ENCODE measurements at places on chromosomes 16 and 17.

GRCh38 chr16:89576153-89577054 is 846 bp downstream of the CPNE7 start:
- no peak for DNase-seq

DNA sequence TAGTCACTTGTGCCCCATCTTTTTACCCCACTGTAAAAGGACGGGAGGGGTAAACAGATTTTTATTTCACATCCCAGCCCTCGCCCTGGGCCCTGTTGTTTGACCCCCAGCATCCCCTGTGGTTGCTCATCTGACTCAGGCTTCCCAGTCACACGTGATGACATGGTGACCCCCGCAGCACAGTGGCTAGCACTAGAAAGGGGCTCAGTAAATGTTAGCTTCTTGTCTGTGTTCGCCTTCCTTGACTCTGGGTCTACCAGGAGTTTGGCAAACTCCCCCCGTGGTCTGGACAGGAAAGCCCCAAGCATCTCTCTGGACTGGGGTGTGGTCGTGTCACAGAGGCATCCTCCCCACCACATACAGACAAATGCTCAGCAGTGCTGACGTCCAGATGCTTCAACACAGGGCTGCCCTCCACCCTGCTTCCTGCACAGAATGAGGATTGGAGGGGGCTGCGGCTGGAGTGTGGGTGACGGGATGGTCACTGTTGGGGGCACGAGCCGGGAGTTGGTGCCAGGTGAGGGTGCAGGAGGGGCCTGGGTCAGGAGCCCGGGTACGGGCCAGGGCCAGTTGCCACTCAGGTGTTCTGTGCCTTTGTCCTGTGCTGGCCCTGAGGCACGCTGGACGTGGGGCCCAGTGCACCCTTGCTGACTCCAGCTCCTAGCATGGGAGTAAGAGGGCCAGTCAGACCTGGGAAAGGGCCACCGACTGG is 69.1 kb downstream of the METRNL start:
- no peak for DNase-seq

GRCh38 chr17:58631523-58632323 is 60.1 kb downstream of the TEX14 start:
- DNase-seq, result peak; percentile 92

DNA sequence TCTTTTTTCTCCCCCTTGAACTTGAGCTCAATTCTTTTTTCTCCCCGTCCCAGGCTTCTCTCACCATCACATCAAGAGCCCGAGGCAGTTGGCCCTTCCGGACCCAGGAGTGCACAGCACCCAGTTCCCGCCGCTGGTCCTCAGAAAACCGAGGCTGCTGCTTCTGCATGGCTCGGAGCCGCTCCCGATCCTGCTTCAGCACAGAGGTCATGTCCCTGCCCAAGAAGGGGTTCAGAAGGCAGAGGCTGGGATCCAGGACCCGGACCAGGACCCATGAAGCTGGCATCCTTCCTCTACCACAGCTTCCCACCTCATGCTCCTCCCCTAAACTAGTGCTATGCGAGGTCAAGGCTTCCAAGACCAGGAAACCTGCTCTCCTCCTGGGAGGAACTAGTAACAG is 10.5 kb downstream of the PER1 start:
- no peak for DNase-seq

GRCh38 chr16:55976815-55977214 is 101.6 kb upstream of the CES5A start:
- no peak for DNase-seq

DNA sequence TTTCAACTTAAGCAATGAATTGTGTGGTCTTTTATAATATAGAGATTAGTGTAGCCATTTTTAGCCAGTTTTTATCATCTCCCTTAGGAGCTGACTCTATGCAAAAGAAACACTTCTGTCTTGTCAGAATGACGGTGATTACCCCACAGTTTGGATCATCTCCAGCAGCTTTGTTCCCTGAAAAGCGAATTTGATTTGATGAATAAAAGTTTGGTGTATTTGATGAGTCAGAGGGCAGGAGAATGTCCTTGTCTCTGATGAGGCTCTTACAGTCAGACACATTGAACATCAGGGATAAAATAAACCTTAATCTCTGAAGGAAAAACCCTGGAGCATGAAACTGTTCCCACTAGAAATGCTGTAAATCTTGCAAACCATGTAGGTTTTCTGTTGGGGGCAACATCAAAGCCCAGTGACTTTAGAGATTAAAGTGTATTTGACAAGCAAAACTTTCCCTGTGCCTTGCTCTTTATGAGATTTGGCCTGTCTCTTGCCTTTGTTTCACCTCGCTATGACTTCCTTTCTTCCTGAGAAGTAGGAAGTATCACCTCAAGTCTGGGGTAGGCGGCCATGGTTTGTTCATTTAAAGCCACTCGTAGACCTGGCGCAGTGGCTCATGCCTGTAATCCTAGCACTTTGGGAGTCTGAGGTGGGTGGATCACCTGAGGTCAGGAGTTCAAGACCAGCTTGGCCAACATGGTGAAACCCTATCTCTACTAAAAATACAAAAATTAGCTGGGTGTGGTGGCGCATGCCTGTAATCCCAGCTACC is 209.3 kb downstream of the FTO start:
- DNase-seq, result no peak

DNA sequence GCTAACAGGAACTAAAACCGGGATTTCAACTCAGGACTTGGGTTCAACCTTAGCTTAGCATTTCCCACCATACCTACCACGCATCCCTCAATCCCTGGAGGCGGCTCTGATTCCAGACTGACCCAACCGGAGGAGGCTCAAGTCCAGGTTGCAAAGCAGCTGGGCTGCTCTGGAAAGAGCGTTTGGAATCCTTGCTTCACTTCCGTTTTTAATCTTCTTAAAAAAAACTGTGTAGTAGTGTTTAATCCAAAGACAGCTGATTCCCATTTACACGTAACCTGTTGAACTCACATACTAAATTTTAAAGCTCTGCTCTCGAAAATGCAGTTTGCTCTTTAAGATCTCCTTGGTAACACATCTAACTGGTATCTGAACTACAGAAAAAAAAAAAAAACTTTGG is 50.0 kb downstream of the NXN start:
- no peak for DNase-seq

DNA sequence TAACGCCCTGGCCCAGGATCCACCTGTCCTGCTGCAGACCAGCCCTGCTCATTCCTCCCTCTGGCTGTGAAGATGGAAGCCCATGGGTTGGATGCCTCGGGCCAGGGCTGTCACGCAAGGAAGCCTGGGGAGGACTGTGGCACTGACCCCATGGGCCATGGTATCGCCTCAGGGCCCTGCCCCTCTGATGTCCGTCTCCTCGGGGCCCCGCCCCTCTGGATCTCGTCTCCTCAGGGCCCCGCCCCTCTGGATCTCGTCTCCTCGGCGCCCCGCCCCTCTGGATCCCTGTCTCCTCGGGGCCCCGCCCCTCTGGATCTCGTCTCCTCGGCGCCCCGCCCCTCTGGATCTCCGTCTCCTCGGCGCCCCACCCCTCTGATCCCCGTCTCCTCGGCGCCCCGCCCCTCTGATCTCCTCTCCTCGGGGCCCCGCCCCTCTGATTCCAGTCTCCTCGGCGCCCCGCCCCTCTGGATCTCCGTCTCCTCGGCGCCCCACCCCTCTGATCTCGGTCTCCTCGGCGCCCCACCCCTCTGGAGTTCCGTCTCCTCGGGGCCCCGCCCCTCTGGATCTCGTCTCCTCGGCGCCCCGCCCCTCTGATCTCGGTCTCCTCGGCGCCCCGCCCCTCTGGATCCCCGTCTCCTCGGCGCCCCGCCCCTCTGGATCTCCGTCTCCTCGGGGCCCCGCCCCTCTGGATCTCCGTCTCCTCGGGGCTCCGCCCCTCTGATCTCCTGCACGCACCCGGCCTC is 24.0 kb downstream of the METRNL start:
- no peak for DNase-seq

- no peak for DNase-seq
Measured at GRCh38 chr17:63071797-63072196, 105.8 kb downstream of the TANC2 start.

GRCh38 chr16:65658787-65659220 is 536.9 kb upstream of the CDH11 start:
- no peak for DNase-seq

- DNase-seq, result peak; percentile 61
Measured at GRCh38 chr16:86882586-86883280, 304.4 kb downstream of the FOXL1 start.

- peak; percentile 33 for DNase-seq
Measured at GRCh38 chr16:12458591-12459358, 344.9 kb downstream of the CPPED1 start.

GRCh38 chr16:47359478-47359877 is 101.4 kb downstream of the ITFG1 start:
- peak; percentile 7 for DNase-seq

GRCh38 chr17:1625053-1625452 is 3.6 kb downstream of the SLC43A2 start:
- DNase-seq, result no peak

GRCh38 chr17:69913216-69913615 is 161.8 kb upstream of the KCNJ16 start:
- DNase-seq, result no peak

DNA sequence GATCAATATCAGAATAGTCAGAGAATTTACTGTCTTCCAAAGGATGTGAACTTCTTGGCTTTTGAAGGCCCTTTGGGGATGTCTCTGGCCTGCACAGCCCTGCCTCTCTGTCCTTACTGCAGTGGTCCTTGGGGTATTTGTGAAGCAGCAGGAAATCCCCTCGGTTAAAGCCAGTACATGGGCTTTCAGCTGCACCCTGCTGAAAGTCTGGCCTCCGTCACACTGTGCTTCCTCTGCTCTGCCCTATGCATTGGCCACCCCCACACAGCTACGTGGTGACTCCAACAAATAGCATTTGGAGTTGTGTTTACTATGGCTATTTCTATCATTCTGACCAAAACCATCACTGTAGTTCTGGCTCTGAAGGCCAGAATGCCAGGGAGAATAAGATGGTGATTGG is 21.2 kb downstream of the SYCE1L start:
- no peak for DNase-seq

- no peak for DNase-seq
Measured at GRCh38 chr17:49553676-49554335, 21.9 kb upstream of the NXPH3 start.

DNA sequence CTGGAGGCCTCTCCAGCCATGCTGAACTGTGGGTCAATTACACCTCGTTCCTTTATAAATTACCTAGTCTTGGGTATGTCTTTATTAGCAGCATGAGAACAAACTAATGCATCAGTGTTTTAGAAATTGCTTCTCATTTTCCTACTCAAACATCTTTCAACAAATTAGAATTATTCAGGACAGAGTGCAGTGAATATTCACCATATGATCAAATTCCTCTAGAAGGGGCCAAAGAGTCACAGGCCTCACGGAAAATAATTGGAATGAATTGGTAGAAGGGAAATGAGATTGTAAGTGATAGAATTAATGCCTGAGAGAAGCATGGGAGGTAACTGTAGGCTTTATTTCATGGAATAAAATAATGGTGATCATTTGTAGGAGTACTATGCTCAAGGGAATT is 50.5 kb upstream of the CDH11 start:
- DNase-seq, result no peak

GRCh38 chr16:50065241-50065623 is 538 bp upstream of the HEATR3 start:
- no peak for DNase-seq

DNA sequence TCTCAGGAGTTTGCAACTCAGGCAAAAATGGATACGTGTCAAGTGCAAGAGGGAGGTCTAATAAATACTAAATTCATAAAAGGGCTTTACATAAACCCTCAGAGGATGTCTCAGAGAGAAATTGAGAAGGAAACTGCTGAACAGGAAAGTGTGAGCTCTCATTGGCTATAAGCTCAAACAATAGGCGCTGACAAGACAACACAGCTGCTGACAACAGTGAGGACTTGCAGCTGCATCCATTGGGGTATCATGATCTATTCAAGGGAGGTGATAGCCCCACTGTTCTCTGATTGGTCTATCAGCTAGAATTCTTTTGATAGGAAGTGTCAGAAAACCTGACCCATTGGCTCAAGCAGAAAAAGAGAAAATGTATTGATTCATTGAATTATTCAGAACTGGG is 187.2 kb downstream of the CBLN1 start:
- DNase-seq, result no peak

- no peak for DNase-seq
Measured at GRCh38 chr17:80517641-80518040, 27.0 kb upstream of the RPTOR start.

DNA sequence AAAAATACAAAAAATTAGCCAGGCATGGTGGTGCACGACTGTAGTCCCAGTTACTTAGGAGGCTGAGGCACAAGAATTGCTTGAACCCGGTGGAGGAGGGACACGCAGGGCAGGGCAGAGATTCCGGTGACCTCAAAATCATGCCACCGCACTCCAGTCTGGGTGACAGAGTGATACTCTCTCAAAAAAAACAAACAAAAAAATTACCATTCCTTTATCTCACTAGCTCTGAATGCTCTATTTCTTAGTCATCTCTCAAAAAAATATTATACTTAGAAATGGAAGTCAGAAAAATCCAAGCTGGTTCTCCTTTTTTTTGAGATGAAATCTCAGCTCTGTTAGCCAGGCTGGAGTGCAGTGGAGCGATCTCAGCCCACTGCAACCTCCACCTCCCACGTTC is 40.8 kb downstream of the SPOP start:
- DNase-seq, result no peak

GRCh38 chr16:12329246-12329995 is 352.9 kb downstream of the SNX29 start:
- no peak for DNase-seq

GRCh38 chr17:11780621-11781020 is 182.4 kb downstream of the DNAH9 start:
- no peak for DNase-seq

DNA sequence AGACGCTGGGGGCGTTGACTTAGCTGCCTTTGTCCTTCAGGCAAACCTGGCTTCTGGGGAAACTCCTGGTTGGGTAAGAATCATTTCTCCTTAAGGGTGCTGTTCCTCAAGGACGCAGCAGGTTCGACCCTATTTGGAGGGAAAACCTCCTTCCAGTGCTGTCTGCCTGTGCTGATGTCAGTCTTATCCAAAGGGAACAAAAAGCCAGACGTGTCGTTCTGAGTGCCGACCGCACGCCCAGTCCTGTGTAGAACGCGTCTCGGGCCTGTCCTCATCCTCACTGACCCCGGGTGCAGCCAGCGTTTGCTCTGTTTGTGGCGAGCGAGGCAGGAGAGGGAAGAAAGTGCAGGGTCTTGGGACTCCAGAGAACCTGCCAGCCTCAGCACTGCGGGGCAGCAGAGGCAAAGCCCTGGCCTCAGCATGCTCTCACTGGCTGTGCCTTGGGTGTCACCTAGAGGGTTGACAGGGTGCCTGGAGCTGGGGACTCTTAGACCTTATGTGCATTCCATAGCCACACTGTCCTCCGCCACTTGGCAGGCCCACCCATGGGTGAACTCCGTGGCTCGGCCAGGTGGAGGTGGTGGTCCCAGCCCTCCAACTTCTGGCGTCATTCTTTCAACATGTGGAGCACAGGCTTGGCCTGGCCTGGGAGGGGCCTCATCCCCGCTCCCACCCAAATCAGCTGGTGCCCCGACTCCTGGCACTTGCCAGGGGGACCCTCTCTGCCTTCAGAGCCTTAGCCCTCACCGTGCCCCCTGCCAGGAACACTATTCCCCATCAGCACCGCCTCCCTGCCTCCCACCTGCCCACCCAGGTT is 6.0 kb downstream of the SNN start:
- DNase-seq, result no peak
